ENCODE measurements at places on chromosomes 4 and X.

- no peak for DNase-seq
Observed at GRCh38 chr4:73603271-73603710, 16.9 kb downstream of the RASSF6 start.

DNA sequence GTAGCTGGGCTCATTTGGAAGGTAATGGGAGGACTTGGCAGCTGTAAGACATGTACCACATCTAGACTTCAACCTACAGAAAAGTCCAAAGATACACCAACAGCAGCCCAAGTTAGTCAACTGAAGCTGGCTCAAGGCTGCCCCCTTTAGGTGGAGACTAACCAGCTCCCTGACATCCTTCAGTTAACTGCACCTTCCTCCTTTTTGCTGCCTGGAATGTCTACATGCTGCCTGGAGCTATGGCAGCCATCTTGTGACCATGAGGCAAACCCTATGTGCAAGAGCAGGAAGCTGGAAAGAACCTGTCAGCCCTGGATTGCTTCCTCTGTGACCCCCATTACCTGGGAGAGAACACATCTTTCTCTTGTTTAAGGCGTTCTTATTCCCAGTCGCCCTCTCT is 25.8 kb downstream of the ARSD start:
- DNase-seq = no peak

DNA sequence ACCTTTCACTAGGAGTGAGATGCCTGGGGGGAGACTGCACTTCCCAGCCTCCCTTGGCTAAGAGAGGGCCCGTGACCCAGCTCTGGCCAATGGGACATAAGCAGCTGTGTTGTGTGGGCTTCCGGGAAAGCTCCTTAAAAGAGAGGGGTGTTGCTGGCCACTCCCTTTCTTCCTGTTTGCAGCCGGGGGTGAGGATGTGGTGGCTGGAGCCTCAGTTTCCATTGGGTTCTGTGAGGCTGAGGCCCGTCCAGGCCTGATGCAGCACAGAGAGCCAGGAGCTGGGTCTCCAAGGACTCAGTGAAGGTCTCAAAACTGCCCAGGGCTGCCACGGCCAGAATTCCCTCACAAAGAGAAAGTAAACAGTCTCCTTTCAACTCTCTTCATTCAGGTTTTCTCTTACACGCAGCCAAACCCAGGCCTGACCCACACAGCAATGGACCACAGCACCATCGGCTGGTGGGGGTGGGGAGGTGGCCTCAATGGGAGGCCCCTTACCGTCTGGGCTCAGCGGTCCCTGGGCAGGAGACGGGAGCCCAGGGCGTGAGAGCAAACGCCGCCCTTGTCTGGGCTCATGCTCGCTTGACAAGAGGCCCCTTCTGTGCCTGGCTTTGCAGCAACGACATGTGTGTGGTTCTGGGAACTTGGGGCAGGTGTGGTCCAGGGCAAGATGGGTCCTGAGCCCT is 6.6 kb downstream of the NKX1-1 start:
- no peak for DNase-seq

DNA sequence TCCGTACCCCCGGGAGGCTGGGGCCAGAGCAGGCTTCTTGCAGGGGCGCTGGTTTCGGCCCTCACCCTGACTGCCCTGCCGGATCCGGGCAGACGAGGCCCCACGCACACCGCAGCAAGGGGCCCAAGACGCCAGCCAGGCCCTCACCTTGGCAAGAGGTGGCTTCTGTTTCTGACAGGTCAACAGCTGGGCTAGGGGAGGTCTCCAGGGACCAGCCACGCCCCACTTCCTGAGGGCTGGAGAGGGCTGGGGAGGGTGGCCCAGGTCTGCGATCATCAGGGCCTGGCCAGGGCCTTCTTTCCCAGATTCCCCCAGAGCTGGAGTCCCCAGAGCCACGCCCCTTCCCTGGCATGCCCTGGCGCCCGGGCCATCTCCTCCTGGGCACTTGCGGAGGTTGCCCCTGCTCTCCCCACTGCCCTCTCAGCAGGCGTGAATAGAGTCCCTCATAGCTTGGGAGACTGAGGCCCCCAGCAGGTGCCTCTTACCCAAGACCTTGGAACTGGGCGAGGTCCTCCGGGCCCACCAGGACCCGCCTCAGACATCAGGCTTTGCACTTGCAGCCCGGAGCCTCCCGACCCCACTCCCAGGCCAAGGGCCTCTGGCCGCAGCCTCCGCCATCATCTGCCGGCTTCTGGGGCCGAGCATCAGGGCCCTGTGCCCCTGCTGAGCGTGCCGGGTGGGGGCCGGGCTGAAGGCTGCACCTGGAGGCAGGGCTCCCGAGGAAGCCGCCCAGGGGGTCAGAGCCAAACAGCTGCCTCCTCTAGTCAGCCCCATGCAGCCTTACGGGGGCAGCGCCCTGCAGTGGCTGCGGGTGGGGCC is 6.3 kb upstream of the FGFR3 start:
- no peak for DNase-seq

DNA sequence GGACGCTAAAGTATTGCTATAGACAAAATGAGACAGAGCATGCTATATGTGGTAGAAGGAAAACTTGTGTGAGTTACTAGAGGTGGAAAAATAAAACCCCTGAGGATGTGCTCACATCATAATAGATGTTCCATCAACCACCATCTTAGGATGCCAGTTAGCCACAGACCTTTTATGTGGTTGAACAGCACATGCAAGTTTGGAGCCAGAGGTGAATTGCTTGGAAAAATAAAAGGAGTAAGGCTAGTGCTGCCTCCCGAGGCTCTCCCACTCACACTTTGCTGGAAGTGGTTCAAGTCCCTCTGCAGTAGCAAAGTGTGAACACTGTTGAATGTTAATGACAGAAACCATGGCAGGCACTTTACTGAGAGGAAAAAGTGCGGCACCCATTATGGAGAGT is 39.4 kb upstream of the PPARGC1A start:
- DNase-seq = no peak

DNA sequence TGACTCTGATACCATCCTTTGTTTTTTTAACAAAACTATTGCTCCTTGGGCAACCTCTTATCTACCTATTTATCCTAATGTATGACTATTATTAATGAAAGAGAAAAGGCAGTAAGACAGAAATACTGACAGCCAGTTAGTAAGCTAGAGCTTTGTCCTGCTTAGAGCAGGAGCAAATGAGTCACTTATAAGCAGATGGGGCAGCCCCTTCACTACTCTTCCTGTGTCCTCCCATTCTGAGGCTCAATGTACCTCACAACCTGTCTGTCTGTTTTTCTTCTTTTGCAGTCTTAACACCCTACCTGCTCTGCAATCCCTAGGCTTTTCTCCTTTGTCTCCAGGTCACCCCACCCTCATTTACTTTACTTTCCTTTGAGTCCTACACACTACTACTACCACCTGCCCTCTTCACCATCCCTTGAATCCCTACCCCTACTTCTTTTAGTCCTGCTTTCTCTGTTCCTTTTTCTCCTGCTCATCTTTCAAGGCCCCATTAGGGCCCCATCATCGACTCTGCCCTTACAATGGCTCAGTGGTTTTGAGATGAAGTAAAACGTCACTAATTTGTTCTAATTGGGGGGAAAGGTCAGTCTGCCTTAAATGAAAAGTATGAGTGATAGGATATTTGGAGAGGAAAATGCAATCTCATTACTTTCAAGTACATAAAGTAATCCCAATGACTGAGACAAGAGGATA is 294.3 kb downstream of the GUCY2F start:
- DNase-seq = no peak

- DNase-seq = no peak
Observed at GRCh38 chrX:57282568-57282967, 3.9 kb upstream of the FAAH2 start.

- no peak for DNase-seq
Observed at GRCh38 chr4:95105112-95105511, 347.4 kb downstream of the BMPR1B start.

DNA sequence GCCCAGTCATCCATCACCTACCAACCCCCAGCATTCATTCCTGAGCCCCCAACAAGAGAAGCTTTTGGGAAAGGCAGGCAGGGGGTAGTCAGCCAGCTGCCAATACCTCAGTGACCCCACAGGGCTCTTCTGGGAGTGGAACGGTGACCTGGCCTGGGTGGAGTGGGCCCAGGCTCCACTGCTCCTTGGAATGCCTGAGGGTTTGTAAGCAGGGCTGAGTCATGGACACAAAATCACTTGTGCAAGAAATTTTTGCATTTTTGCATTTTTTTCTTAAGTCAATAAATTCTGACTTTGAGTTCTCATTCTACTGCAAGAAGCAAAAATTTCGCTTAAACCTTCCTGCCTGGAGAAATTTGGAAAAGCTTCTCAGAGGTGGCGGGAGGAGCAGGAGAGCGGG is 18.5 kb downstream of the SORCS2 start:
- DNase-seq = no peak

GRCh38 chrX:149948016-149948415 is 9.7 kb upstream of the EOLA2 start:
- no peak for DNase-seq

DNA sequence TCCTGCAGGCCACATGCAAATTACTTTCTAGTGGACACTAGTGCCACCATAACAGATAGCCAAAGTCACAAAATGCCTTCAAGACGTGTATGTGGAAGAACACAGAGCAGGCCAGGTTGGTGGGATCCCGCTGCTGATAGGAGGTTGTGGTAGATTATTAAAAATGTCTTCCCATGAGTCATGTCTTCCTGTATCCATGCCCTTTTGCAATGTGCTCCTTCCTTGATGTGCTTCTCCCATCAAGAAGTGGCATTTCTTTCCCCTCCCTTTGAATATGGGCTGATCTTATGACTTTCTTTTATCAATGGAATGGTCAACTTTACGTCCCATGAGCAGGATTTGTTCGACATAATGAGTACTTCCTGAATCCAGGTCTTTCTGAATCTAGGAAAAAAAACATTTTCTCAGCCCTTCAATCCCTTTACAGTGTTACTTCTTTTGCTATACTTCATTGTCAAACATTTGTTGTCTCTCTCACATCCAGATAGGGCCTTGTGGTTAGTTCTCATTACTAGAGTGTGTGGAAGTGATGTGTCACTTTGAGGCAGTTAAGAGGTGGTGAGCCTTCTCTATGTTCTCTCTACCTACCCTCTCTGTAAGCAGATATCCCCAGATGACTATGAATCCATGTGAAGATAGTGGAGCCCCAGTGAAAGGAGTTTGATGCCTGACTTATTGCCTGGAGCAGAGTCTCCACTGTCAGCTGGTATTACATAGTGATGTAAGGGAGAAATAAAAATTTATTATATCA is 519.2 kb upstream of the DIPK2B start:
- DNase-seq = no peak

DNA sequence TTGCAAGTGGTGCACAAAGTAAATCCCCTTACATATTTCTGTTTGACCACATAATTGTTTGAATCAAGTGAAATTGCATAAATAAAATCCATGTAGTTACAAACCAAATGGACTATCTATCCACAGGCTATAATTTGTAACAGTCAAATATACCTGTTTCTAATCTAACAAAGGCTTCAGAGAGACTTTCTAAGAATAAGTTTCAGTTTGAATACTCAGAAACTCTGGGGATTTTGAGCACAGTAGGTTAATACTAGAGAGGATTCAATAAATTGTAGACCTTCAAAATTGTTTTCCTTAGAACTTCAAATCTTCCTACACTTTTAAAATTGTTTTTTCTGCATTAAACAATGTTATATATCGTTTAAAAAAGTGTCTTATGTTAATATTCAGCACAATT is 1250.1 kb downstream of the NLGN4X start:
- DNase-seq = no peak

DNA sequence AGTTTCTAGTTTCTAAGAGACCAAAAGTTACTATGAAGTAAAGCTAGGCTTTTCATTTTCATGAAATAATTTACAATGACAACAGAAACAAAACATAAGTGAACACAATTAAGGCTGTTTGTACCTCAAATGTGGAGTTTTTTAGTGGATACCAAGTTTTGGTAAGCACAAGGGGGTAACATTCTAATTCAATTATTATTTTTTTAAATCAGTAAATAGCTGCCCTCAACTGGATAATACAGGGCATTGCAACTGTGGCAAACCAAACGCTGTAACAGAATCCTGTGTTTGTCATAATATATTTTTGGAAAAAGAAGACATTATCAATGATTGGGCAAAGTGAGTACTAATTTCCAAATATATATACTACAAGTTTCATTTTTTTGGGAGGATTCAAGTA is 150.3 kb downstream of the FBXW7 start:
- no peak for DNase-seq

DNA sequence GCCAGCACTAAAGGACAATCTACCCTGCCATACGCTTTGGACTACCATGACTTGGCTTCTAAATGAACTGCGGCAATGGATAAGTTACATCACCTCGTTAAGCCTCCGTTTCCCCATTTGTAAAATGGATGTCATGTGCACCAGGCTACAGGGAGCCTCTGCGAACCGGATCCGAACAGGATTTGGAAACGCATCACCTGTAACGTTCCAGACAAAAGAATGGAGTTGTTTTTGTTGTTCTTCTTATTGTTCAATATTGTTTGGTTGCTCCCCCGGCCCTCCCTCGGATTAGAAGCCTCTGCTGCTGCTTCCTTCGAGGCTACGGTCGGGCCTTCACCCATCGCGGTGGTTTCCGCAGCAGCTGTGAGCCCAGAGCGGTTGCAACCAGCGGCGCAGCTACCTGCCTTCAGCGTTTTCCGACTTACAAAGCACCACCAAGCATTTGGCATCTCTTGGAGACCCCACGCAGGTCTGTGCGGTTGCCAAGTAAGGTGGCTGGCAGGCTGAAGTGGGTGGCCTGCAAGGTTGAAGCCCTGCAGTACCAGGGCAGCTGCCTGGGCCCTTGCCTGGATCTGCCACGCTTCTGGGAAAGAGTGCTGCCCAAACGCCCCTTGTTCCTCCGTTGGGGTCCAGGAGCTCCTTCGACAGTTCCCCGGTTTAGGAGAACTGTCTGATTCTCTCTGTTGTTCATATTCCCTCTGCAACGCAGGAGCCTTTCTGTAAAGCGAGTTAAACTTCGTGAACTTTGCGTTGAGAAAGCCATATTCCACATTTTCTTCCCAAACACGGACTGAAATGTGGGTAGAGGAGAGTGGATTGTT is 7.1 kb downstream of the NKX3-2 start:
- no peak for DNase-seq

DNA sequence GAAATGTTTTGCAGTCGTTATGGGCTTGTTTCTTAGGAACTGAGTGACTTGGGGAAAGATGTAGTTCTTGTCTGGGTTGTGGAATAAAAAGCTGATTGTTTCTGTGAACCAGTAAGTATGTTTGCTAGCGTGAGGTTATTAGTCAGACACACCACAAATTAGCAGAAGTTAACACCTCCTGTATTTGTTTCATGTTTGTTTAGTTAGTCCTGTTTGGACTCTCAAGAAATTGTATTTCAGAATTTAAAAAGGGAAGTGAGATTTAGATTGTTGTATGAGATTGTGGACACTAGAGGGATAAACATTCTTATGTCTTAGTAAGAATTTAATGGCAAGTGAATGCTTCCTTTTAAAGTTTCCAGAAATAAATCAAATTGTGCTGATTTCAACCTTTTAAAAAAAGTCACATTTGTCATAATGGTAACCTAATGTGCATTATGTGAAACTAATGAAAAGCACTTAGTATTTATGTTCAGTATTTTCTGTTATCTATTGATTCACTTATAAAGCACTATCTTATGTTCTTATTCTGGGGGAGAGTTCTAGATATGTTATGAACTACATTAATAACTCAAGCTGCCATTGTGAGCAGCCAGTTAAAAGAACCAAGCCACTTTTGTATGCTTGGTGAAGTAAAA is 25.6 kb downstream of the ATP10D start:
- DNase-seq = no peak

Data from activated T-cell treated with anti-CD3 and anti-CD28 coated beads for 48 hours (primary cell).